ENCODE measurements at places on chromosomes 2 and 18.

DNA sequence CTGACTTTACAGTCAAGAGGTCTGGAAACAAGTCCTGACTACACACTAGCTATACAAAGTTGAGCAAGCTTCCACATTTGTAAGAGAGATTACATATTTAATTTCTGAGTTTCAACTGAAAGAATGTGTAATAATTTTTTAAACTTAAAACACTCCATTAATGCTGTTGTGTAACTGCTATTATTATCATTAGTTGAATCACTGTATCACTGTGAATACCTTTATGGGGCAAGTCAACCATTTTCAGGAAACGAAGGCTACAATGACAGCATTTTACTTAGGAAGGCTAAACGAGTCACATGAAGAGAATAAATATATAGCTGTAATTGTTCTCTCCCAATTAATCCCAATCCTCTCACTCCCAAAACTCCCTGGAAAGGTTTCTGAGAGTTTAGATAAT lies 46.3 kb downstream of the TRIP12 start:
- no peak for DNase-seq

DNA sequence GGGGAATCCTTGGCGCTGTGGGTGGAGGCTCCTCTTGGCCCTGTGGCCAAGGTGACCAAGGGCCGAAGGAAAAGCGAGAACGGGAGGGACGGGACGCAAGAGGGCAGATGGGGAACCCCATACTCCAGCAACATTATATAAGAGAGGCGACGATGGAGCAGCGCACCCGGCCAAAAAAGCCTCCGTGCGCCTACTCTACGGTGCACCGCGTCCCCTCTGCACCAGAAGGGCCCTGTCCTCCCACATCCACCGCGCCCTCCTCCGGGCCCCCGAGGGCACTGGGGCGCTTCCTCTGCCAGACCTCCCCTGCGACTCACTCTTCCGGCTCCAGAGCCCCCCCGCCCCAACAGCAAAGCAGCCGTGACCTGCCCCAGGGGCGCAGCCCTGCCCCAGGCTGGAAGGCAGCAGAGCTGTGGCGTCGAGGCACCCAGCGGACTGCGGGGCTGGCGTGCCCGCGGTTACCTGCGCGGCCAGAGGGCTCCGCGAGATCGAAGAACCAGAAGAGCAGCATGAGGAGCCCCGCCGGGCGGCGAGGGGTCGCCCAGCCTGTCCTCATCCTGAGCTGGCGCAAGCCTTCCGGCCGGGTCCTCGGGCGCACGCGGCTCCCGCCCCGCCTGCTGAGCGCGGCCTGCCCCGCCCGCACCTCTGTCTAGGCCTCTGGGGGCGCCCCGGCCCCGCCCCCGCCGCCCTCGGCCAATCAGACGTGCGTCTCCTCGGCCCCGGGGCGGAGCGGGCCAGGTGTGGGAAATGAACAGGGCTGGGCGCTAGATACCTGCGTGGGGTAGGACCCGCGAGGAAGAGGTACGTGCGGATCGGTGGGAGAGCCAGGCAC lies 106.3 kb upstream of the CD302 start:
- DNase-seq, result peak; percentile 86

DNA sequence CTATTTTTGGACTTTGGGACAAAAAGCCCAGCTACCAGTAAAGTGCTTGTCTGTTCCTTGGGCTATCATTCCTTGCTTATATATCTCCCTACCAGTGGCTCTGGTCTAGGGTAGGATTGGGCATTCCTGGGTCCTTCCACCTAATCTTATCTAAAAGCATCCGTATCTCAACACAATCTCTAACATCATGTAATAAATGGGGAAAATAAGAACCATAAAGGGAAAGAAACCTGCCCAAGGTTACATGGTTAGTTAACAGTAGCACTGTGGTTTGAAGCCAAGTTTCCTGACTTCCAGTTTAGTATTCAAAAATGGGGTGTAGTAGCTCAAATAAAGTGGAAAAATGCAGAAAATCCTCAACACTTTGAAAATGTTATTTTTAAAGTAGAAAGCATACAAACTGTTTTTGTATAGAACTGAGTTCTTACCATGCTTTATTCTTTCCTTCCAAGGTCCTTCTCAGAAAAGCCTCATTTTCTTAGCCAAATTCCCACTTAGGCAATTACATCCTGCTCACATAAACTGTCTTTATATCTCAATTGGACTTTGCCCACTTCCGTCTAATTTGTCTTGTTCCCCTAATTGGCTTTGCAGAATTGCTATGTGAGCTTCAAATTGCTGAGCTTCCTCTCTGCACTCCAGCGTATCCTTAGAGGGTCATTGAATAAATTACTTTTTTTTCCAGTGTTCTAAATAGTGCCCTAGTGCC lies 273.1 kb upstream of the UBE2E3 start:
- no peak for DNase-seq

- peak; percentile 47 for DNase-seq
These were observed 78.0 kb downstream of the UPP2 start for GRCh38 chr2:158179660-158180059.

GRCh38 chr2:144421606-144422510 lies 98.1 kb downstream of the ZEB2 start:
- no peak for DNase-seq

- no peak for DNase-seq
These were observed 237.7 kb downstream of the HDAC4 start for GRCh38 chr2:239162976-239163687.

DNA sequence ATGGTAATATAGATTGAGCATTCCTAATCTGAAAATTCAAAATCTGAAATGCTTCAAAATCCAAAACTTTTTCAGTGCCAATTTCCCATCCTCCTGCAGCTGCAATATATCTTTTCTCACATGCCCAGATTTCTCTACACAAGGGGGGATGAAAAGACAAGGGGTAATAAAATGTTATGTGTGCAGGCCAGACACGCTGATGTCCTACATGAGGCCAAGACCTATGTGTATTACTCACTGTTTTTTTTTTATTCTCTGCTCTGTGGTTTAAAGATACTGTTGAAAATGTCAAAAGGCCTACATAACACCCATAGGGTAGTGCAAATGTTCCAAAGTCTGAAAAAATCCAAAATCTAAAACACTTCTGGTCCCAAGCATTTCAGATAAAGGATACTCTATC lies 41.2 kb upstream of the CWC22 start:
- DNase-seq, result no peak

DNA sequence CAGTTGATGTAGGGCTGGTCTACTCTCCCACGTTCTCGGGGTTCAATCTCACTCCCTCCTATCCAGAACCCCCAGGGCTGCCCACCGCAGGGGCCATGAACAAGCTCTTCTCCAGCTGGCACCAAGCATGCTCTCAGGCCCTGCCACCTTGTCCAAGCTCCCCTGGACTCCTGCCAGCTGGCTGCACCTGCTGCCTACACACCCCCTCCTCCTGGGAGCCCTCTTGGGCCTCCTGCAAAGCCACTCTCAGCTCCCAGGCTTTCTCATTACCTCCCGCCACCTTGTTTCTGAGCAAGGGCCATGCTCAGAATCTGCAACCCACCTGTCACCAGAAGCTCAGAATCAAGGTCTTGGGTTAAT lies 56.0 kb downstream of the HDAC4 start:
- no peak for DNase-seq

- DNase-seq, result no peak
These were observed 52.6 kb downstream of the CALCRL start for GRCh38 chr2:187395276-187396015.

DNA sequence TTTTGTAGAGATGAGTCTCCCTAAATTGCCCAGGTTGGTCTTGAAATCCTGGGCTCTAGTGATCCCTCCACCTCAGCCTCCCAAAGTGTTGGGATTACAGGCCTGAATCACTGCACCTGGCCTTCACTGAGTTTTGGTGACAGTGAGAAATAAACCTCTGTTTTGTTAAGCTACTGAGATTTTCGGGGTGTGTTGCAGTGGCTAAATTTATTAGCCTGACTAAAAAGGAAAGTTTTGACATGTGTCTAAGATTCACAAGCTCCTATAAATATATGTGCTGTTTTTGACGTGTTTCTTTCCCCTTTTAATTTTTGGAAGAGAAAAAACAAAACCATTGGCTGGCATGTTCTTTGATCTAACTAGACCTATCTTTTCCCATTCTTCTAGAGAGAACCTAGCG lies 190.5 kb upstream of the MC4R start:
- no peak for DNase-seq
